Right cardiac atrium (tissue), 5 donors: ENCODE measurements at places on chromosomes 2 and 18. TPM values are rescaled to one million over a fixed set of nuclear protein-coding genes. Genes with fewer than 3 reads are reported as not detected.

GRCh38 chr2:44546459-44547127 lies 184.8 kb downstream of the CAMKMT start:
- DNase-seq, result no peak

GRCh38 chr2:238004077-238004830 lies 37.4 kb downstream of the UBE2F start:
- DNase-seq, result no peak

MAB21L4 gene
- not detected for total RNA-seq

ERCC3 gene
- total RNA-seq, result 24.8 TPM

RGPD4 gene
- 0.22 TPM for total RNA-seq
